ENCODE measurements at places on chromosomes 3 and 15.

- no peak for DNase-seq
Measured at GRCh38 chr3:138046955-138047354, 37.0 kb downstream of the CLDN18 start.

DNA sequence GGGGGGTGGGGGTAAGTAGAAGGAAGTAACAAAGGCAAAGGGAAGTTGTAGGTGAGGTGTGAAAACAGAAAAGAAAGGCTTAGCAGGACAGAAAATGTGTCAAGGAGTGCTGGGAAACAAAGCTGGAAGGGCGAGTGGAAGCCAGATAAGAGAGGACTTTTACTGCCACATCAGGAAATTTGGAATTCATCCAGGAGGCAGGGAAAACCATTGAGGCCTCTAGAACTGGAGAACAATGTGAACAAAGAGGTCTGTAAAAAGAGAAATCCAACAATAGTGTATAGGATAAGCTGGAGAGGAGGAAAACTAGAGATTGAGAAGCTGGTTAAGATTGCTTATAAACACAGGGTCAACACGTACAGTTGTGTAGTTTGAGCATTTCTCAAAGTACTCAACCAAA is 116.6 kb downstream of the NTRK3 start:
- no peak for DNase-seq

DNA sequence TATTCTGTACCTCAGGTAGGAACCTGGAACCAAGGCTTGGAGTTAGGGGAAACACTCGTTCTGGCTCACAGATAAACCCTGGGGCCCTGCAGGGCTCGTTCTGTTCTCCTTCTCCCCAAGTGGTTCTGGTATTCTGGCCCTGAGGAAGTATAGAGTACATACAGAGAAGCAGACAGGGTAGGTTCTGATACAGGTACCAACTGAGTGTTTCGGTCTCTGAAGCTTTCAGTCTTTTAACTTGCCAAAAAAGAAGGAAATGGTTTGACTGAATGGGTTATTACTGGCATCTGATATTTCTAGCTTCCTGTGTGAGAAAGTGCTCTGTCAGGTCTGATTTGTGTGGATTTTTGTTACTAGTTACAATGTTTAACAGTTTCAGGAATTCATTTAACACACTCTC is 67.3 kb downstream of the UBE2E2 start:
- no peak for DNase-seq

GRCh38 chr3:62503516-62503915 is 130.2 kb upstream of the FEZF2 start:
- DNase-seq, result no peak

DNA sequence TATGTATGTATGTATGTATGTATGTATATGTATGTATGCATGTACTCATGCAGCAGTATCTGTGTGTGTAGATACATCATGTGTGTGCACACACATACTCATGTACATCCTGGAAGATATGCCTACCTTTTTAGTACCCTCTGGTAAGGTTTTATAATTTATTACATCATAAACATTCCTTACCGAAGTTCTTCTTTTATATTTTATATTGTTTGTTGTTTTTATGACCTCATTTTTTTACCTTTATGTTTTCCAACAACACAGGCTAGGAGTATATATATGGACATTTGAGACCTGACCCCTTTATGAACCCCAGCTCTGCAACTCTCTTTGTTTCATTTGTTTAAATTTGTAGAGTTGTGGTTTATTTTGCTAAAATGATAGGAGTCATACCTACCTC is 263.5 kb downstream of the ADAMTSL3 start:
- no peak for DNase-seq

- no peak for DNase-seq
Measured at GRCh38 chr3:156997351-156997750, 162.6 kb downstream of the CCNL1 start.

- DNase-seq, result no peak
Measured at GRCh38 chr3:10843378-10843777, 27.4 kb downstream of the SLC6A11 start.

- DNase-seq, result no peak
Measured at GRCh38 chr3:48798998-48799397, 48.7 kb downstream of the PRKAR2A start.

- DNase-seq, result no peak
Measured at GRCh38 chr3:160929595-160929994, 173.6 kb downstream of the PPM1L start.

GRCh38 chr15:100949691-100950090 is 30.5 kb downstream of the LRRK1 start:
- DNase-seq, result no peak

GRCh38 chr3:180700941-180701340 is 21.7 kb upstream of the CCDC39 start:
- DNase-seq, result no peak

GRCh38 chr3:136730595-136731273 is 21.4 kb downstream of the STAG1 start:
- DNase-seq, result no peak

DNA sequence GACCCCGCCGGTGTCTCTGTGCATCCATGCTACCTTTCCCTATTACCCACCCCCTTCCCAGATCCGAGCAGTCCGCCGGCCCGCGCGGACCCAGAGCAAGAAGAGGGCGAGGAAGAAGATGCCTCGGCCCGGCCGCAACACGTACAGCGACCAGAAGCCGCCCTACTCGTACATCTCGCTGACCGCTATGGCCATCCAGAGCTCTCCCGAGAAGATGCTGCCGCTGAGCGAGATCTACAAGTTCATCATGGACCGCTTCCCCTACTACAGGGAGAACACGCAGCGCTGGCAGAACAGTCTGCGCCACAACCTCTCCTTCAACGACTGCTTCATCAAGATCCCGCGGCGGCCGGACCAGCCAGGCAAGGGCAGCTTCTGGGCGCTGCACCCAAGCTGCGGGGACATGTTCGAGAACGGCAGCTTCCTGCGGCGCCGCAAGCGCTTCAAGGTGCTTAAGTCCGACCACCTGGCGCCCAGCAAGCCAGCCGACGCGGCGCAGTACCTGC is 788 bp downstream of the FOXB1 start:
- no peak for DNase-seq

DNA sequence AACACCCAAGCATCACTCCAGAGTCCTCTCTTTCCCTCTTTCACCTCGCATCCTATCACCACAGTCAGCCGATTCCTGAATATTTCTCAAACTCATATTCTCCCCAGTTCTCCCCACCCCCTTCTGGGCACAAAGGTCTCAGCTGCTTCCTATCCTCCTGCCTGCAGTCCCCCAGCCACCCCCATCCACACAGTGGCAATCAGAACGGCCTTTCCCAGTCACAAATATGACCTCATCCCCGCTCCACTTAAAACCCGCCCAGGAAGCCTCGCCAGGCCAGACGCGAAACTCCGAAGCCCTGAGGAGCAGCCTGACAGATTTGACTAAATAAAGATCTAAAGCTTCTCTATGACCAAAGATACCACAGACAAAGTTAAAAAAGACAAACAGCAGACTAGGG is 49.9 kb upstream of the LINGO1 start:
- no peak for DNase-seq

- DNase-seq, result no peak
Measured at GRCh38 chr3:55555873-55556618, 68.9 kb upstream of the WNT5A start.

GRCh38 chr3:151395806-151396205 is 11.3 kb upstream of the P2RY12 start:
- DNase-seq, result no peak

All from activated CD8-positive, alpha-beta memory T cell treated with anti-CD3 and anti-CD28 coated beads for 4 hours (primary cell).